Stimulated activated CD8-positive, alpha-beta memory T cell treated with anti-CD3 and anti-CD28 coated beads, Interleukin-4, amount 100 ng/mL, for 4 hours (primary cell): ENCODE measurements at places on chromosomes 16 and 17.

DNA sequence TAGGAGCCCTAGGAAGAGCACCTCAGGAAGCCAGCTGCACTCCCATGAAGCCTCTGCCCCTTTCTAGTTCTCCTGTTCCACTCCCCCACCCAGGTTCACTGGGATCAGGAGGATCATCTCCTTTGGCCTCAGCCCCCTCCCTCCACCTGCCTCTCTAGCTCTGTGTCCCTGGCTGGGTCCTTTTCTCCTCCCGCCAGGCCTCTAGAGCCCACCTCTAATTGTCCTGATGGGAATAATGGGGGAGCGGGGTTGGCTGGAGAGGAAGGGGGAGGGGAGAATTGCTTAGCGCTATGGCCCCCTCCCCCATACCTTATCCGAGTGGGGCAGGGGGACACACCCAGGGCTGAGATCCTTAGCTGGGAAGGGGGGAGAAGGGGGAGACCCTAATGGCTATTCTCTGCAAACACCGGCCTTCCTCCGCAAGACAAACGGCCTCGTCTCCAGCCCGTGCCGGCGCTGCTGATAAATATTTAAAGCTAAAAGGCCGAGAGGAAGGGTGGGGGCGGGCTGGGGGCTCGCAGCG, 997 bp downstream of the HOXB7 start:
- DNase-seq: no peak

- no peak for DNase-seq
Observed at GRCh38 chr17:8290043-8290442, 1.6 kb downstream of the RANGRF start.

GRCh38 chr16:2584729-2585650, 47.2 kb downstream of the PDPK1 start:
- DNase-seq: no peak

DNA sequence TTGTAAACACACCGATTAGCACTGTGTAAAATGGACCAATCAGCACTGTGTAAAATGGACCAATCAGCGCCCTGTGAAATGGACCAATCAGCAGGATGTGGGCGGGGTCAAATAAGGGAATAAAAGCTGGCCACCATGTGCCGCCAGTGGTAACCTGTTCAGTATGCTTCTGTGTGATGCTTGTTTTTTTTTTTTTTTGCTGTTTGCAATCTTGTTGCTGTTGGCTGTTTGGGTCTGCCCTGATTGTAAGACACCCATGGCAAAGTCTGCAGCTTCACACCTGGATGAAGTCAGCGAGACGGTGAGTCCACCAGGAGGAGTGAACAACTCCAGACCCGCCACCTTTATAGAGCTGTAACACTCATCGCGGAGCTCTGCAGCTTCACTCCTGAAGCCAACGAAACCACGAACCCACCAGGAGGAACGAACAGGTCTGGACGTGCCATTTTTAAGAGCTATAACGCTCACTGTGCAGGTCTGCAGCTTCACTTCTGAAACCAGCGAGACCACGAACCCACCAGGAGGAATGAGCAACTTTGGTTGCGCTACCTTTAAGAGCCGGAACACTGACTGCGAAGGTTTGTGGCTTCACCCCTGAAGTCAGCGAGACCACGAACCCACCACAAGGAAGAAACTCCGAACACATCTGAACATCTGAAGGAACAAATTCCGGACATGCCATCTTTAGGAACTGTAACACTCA, 85.0 kb upstream of the MED9 start:
- DNase-seq: peak; percentile 35

DNA sequence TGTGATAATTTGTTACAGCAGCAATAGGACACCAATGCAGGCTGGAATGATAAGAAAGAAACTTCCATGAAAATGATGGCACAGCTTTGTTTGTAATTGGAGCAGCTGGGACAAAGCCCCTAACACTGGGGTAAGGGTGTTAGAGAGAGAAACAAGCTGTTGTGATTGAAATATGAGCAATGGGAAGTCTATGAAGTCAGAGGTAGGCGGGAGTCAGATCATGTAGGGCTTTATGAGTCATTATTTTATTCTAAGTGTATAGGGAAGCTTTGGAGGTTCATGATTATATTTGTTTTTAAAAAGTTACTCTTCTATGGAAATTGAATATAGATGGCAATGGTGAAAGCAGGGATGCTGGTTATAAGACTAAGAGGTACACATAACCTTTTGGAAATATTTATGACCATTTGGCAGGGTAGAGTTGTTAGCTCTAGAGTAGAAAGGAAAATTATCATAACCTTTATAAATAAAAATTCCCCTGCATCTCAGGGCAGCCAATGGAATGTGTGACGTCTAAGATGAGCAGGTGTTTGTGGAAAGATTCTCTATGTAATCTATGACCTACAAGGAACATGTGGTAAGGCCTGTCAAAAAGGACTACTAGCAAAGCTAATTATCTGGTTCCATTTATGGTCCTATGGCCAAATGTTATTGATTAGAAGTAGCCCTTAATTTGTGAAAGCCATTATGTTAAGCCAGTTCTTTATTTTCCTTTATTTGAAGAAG, 85.6 kb downstream of the KCNJ2 start:
- DNase-seq: no peak

DNA sequence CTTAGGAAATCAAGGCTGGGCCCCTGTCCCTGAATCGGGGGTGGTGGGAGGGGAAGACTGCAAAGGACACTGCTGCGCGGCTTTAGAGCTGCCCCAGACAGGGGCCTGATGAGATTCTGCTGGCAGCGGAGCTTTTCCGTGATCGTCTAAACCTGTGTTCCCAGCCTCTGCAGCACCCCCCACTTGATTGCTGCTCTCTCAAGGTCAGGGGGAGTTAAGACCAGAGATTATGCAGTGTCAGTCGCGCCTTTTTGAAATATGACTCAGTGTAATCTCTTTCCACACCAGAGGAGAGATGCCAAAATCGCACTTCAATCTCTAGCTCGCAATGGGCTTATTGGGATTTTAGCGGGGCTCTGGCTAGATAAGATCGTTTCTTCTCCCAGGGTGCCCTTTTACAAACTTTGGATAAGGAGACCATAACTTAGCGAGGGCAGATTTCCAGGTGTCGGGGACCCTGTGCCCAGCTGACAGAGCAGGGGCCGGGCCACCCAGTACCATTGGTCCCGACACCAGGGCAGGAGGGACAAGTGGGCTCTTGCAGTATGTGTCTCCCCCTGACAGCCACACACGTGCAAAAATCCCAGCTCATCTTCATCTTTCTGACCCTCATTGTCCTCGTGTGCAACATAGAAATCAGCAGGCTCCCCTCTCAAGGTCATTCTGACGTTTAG, 87.0 kb downstream of the IRX3 start:
- DNase-seq: no peak
